ENCODE measurements at places on chromosomes 2 and 18.
A peak's percentile ranks its signal among the peaks of the same experiment; 100 is the strongest.

- no peak for DNase-seq
These were observed 220.1 kb downstream of the IKZF2 start for GRCh38 chr2:212931271-212931670.

DNA sequence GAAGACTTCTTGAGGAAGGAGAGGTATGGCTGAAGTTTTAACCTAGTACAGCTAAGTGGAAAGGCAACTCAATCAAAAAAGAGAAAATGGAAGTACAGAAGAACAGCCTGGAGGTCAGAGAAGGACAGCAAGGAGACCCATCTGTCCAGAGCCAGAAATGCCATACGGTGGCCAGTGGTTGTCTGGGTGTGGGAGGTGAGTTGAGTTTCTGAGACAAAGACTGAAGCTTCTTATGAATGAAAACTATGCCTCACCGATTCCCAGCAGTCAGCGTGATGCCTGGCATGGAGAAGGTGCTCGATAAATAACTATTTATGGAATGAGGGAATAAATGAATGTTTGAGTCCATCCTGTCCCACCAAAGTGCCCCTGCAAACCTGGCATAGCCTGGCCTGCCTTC is 98.8 kb downstream of the MRO start:
- no peak for DNase-seq

GRCh38 chr18:59492756-59493421 is 133.8 kb upstream of the LMAN1 start:
- DNase-seq, result no peak

- DNase-seq, result no peak
These were observed 278.6 kb downstream of the SLC8A1 start for GRCh38 chr2:40173276-40173675.

- DNase-seq, result no peak
These were observed 17.2 kb downstream of the TET3 start for GRCh38 chr2:74001781-74002504.

- DNase-seq, result peak; percentile 10
These were observed 17.0 kb downstream of the TTLL4 start for GRCh38 chr2:218727502-218728165.
